ENCODE measurements at places on chromosomes 7 and 10.
A peak's percentile ranks its signal among the peaks of the same experiment; 100 is the strongest.

DNA sequence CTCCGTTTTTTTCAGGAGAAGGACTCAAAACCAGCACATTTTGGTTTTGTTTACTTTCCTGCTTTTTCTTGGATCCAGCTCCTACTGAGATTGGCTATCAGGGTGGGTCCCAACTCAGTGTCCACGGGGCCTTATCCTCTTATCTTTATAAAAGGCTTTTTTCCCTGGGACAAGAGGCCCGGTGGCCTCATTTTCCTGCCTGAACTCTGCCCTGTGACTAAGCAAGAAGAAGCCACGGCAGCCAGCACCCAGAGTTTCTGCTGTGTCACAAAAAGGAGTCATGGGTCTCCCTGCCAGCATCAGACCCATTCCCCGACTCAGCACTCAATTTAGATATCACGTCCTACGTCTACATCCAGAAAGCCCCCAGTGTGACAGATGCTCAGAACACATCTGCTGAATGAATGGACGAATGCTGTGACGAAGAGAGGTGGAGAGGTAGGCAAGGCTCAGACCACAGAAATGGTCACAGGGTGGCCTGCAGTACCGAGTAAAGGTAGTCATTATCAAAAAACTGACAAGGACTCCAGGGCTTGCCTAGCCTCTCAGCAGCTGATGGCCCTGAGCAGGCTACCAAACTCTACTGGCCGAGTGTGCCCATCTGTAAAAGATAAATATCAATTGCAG lies 16.7 kb downstream of the DLG5 start:
- DNase-seq, result no peak

GRCh38 chr10:34530778-34531177 lies 284.3 kb downstream of the PARD3 start:
- peak; percentile 11 for DNase-seq

DNA sequence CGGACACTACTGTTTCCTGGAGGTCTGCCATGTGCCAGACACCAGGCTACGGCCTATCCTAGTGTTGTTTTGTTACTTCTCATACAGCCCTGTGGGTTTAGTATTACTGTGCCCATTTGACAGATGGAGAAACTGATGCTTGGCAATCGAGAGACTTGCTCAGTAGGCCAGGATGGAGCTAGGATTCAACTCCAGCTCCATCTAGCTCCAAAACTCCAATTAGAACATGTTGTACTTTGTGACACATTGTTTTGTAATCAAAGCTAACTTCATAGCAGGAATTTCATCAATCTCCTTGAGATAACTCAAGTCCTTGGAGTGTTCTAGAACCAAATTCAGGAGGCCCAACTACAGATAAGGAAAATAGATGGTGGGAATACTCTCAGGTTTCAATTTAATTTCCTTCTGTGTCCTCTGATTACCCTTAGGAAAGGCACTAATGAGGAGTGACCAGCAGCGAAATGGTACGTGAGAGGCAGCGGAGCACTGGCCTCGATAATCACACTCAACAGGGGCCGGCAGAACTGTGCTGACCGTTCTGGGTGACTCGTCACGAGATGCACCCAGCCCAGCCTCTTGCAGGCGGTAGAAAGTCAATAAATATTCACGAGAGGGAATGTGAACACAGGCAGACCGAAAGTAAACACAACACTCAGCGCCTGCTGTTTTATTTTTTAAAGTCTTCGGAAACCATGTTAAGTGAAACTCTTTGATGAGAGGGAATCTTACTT lies 269.6 kb upstream of the NEBL start:
- peak; percentile 90 for DNase-seq

DNA sequence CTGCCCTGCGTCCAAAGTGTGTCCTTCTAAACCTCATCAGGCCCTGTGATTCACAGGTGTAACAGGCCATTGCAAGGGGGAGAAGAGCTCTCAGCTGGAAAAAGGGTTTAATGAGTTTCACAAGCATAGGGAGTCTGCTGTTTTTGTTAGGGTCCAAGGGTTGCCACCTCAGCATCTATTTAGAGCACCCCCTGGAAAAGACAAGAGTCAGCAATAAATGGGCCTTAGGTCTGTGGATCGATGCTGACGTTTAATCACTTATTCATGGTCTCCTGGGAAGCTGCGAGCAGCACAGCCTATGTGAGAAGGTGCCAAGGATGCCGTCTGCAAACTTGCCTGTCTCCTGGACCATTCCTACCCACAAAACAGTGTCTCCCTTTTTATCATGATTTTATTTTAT lies 78.4 kb upstream of the BAIAP2L1 start:
- DNase-seq, result no peak

DNA sequence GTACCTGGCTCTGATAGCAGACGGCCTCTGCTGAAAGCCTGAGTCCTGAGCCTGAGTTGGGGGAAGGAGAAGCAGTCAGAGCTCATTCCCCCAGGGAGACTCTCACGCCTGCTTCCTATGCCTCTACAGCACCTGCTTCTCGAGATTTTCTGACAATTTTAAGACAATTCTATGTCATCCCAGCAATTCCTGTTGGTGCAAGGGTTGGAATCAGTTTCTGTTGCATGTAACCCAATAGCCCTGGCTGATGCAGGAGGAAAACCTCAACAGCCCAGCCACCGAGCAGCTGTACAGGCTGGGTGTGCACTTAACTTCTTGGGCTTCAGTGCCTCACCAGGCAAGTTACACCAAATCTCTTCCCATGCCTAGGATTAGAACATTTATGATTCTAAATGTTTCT lies 134.7 kb downstream of the GLI3 start:
- DNase-seq, result no peak

Measured in DMS53 (cell line).